ENCODE measurements at places on chromosomes 7 and 10.
A peak's percentile ranks its signal among the peaks of the same experiment; 100 is the strongest.

- no peak for DNase-seq
Measured at GRCh38 chr7:47451851-47452205, 130.1 kb downstream of the TNS3 start.

DNA sequence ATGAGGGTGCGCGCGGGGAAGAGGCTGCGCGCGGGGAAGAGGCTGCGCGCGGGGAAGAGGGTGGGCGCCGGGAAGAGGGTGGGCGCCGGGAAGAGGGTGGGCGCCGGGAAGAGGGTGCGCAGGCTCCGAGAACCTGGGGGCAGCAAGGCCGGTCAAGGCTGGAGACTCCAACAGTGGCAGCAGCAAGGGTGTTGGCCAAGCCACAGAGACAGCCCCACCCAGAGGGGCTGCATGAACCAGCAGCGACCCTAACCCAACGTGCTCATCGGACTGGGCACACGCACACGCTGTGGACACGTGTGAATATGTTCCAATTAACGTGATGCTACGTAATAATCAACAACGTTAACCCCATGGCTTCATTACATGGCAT is 48.8 kb downstream of the DIP2C start:
- DNase-seq, result no peak

DNA sequence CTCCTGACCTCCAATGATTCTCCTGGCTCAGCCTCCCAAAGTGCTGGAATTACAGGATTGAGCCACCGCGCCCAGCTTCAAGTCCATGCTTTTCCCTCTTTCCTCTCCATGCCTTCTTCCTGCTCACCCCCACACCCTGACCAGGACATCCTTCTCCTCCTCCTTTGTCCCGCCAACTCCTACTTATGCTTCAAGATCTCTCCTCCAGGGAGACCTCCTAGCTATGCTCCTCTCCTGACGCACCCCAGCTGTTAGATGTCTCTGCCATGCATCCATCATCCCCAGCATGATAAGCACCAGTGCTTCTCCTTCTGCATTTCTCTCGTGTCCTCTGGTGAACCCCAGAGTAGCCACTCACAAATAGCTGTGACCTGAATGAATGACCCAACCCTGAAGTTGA is 21.1 kb downstream of the SRRM3 start:
- no peak for DNase-seq

DNA sequence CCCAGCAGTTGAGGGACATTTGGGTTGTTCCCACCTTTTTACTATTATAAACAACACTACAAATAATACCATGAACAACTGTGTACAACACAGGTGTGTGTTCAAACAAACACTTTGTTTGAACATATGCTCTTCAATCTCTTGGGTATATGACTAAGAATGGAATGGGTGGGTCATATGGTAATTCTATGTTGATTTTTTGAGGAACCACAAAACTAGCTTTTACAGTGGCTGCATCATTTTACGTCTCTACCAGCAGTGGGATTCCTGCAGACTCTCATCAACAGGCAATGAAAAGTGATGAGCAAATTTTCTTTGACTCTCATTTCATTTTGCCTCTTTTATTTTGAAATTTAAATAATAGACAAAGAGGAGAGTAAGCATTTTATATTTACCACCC is 116.9 kb upstream of the KLF14 start:
- no peak for DNase-seq

GRCh38 chr7:138710536-138711385 is 9.6 kb upstream of the SVOPL start:
- no peak for DNase-seq

DNA sequence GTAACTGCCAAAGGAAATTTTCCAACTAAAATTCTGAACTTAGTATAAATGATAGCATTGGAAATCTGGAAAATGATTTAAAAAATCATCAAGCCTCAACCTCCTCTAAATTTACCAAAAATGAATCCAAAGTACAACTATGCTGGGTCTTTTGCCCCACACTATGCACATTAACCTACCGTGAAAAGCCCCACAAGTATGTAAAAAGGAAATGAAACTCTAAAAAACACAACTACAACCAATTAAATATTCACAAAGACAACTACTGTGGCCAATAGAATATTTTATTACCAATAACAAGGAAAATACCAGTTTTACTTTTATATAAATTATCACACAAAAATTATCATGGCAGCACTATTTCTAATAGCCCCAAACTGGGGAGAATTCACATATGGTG is 19.3 kb downstream of the EIF3A start:
- DNase-seq, result no peak

DNA sequence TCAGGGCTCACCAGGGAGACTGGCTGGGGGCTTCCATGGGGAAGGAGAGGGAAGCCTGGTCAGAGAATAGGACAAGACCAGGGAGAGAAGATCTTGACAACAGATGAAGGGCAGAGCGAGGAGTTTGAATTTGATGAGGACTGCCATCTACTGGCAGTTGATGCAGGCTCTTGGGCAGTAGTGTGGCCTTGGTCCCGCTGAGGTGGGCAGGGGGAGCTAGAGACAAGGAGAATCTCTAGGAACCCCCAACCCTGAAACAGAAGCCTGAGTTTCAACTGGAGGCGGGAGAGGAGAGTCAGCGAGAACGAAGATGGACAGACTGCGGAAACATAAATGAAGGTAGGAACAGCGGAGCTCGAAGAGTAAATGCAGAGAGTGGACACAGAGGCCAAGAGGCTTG is 81.0 kb downstream of the PPP1R3C start:
- no peak for DNase-seq

DNA sequence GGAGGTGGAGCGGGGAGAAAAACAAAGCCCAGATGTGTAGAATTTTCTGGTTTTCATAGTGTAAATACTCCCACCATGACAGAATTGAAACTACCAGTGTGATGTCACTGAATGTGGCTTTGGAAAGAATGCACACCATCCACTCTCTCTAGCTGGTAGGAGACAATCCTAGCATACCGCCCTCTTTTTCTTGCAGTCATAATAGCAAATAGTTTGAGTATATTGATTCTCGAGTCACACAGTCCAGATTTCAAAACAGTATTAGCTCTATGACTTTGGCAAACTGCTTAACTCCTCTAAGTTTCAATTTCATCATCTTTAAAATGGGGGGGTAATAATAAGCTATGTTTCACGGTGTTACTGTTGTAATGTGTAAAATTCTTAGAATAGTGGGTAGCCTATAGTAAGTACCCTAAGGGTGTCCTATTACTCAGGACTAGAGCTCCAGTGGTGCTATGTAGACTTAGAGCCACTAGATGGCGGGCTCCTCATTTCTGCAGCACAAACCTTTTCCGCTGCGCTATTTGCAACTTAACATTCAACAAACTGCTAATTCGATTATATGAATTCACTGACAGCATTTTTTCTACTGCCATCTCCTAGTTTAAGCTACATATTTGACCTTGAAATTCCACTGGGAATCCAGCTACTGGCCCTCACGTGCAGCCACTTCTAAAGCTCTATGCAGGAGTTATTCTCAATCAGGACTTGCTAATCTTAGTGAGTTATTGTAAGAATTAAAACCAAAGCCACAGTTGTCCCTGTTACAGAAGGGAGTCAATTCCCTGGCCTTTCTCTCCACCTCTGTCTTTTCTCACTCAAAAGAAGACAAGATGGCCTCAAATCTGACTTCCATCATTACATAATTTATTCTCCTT is 18.7 kb downstream of the TAS2R40 start:
- DNase-seq, result peak; percentile 84

DNA sequence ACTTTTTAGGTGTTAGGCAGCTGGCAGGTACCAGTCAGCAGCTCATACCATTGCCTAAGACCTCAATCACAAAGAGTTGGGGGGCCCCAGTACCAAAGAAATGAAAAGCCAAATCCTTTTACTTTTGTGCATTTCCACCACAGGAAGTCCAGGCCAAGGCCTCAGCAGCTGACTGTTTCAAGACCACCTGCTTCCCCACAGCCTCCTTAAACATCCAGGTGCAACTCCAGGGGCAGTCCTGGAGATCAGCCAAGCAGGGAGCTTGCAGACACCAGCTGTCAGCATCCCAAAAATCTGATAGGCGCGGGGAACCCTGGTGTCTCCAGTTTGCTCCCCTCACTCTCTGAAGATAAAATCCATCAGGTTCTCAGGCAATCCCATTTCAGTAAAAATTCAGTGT is 91.5 kb upstream of the EFCAB10 start:
- no peak for DNase-seq

DNA sequence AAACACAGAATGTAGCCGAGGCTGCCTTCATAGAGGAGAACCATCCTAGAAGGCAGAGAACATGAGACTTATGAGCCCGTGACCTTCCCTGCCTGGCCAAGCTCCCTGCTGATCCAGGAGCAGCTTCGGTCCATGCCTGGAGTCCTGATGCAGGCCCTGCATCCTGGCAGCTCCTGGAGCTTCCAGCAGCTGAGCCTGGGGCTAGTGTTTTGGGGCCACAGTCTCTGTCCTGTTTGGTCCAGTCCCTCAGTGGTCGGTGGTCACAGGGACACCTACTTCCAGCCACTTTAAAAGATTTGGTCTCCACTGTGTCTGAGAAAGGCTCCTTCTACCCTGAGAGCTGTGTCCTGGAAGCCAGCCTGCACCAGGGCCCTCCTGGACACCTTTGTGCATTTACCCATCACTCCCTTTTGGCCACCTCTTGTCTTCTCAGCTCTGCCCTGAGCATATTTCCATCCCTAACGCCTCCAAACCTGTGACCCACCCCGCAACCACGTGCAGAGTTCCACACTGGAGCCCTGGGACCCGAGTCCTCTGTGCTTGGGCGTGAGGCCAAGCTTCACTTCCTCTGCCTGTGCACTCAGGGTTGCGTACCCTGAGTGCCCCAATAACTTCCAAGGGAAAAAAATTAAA is 315.2 kb upstream of the ZNF32 start:
- DNase-seq, result no peak

- no peak for DNase-seq
Measured at GRCh38 chr7:20232848-20233247, 15.7 kb upstream of the MACC1 start.

- DNase-seq, result no peak
Measured at GRCh38 chr10:25869067-25869591, 64.9 kb upstream of the MYO3A start.

- DNase-seq, result peak; percentile 28
Measured at GRCh38 chr7:51590746-51591145, 274.1 kb upstream of the COBL start.

GRCh38 chr10:92848441-92849233 is at the start of gene EXOC6:
Gene EXOC6, plus strand, starts transcription at chr10:92848520. Its CDS starts 14 bp downstream, at chr10:92848534.
- peak; percentile 41 for DNase-seq

- DNase-seq, result no peak
Measured at GRCh38 chr7:95004618-95005247, 97.3 kb downstream of the PPP1R9A start.

GRCh38 chr10:69730251-69731156 is 71.2 kb upstream of the COL13A1 start:
- no peak for DNase-seq

DNA sequence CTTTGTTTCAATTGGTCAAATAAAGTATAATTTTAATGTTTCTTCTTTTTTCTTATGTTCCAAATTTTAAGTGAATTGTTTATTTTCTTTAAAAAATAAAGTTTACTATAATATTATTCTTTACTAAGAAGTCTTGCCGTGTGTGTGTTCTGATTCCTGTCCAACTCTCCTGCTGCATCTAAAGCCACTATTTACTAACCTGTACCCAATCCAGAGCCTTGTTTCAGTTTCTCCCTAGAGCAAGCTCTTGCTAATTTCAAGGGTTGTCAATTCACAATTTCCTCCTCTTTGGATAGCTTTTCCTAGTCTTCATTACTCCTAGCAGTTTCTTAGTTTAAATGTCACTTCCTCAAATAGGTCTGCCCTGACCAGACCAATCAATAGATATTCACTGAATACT is 314.9 kb upstream of the SEMA3A start:
- no peak for DNase-seq

DNA sequence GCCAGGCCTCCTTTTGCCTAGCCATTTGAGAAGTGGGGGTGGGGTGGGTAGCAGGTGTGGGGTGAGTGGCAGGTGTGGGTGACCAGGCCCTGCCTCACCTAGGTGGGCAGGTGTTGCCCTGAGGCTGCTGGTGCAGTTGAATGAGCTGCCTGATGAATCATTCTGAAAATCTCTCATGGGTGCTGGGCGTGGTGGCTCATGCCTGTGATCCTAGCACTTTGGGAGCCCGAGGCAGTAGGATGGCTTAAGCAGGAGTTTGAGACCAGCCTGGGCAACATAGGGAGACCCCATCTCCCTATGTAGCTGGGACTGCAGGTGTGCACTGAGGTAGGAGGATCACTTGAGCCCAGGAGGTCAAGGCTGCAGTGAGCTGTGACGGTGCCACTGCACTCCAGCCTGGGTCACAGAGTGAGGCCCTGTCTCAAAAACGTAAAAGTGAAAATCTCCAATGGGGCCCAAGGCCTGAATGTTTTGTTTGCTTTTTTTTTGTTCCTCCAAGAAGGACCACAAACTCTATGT is 17.7 kb downstream of the TSPAN14 start:
- peak; percentile 98 for DNase-seq

DNA sequence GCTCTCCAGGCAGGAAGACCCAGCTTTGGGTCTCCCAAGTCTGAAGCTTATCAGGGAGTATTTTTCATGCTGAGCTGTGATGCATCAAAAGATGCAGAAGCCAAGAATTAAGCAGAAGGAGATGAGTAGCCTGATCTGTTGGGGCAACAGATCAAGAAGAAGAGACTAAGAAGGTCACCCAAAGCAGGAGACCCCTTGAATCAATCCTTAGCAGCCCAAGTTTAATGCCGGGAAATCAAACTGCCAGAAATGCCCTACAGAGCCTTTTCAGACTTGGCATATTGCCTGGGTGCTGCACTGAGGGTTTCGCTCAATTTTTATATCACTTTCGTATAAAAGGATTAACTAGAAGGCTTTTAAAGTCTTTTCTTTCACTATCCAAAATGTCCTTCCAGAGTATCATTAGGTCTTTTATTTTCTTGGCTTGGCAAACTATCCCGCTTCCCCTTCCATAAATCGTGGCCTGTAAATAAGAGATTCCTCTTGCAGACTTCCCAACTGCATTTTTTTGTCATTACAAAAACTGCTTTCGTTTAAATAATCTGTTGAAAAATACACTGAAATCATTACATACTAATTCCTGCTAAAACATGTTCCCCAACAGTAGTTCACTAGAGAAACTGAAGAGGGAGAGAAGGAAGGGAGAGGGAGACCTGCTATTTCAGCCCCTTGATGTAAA is 49.0 kb upstream of the STK17A start:
- no peak for DNase-seq

DNA sequence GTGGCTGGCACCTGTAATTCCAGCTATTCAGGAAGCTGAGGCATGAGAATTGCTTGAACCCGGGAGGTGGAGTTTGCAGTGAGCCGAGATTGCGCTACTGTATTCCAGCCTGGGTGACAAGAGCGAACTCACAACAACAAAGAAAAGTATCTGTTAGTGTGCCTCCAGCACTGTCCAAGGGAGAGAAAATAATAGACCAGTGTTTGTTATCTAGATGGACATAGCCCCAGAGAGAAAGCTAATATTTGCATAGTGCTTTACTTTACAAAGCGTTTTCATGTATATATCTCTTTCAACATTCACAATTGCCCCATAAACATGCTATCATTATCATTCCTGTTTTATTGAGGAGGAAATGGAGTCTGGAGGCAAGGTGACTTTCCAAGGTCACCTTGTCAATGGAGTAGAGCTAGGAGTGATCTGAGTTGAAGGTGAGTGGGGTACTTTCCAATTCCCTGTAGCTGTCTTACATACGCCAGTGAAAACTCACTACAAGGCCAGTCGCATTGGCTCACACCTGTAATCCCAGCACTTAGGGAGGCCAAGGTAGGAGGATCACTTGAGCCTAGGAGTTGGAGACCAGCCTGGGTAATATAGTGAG is 49.7 kb upstream of the KIF5B start:
- no peak for DNase-seq

- no peak for DNase-seq
Measured at GRCh38 chr10:7274293-7274692, 136.5 kb downstream of the SFMBT2 start.

Data from PC-9 (cell line).